ENCODE measurements at places on chromosomes 16 and 17.

GRCh38 chr16:2040787-2041522, 6.7 kb downstream of the NTHL1 start:
- no peak for DNase-seq

- no peak for DNase-seq
These were observed 8.3 kb upstream of the CISD3 start for GRCh38 chr17:38721802-38722201.

GRCh38 chr16:48583075-48584065, 26.6 kb downstream of the N4BP1 start:
- DNase-seq = no peak

DNA sequence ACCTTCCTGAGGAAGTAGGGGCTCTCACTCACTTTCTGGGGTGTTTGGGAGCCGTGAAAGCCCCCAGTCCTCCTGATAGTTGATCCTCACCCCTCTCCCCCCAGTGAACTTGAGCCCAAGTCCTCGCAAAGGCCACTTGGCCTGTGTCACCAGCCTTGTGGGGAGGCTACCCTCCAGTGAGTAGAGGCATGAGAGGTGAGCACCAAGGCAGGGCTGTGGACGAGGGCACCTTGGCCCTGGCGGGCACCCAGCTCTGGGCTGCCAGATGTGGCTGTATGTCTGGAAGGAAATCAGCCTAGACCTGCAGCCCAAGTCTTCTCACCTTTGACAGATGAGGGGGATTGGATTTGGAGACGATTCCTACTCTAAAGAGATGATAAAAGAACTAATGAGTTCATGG, 3.1 kb downstream of the TTYH2 start:
- no peak for DNase-seq

DNA sequence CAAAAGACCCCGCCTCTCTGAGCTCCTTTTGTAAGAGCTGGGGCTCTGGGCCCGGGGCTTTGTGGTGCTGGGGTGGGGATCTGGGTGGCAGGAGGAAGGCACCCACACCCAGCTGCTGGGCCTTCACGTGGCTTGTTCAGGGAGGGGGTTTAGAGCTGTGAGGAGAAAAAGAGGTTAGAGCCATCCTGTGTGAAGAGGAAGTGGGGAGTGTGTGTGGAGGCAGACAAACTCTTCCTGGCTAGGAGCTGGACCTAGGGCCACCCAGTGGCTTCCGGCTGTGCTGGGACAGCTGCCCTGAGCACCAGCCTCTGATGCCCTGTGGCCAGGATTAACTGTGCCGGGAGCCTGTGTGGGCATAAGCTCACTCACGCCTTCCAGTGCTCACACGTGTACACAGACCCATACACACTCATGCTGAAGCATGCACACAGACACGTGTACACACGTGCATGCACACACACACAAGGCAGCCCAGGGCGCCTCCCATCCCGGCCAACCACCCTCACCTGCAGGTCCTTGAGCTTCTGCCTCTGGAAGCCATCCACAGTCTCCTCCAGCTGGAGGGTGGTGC, 7.4 kb downstream of the CIBAR2 start:
- DNase-seq = no peak

DNA sequence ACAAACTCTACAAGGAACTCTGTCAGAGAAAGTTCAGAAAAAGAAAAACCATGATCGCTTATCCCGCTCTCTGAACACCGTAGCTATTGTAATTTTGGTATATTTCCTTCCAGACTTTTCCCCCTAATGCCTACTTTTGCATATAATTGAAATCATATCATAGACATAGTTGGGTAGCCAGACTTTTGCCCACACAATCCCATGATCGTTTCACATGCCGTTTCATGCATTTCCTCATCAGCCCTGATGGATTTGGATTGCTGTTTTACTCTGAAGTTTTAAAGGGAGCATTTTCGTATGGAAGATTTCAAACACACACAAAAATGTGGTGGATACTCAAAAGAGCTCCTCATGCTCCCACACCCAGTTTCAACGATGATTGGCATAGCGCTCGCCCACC, 31.3 kb downstream of the COX4I1 start:
- DNase-seq = no peak

GRCh38 chr17:55322453-55322985, 57.8 kb downstream of the HLF start:
- no peak for DNase-seq

- DNase-seq = no peak
These were observed 769 bp downstream of the TMEM88 start for GRCh38 chr17:7855660-7856010.

- no peak for DNase-seq
These were observed 34.3 kb upstream of the RBFOX3 start for GRCh38 chr17:79645022-79645776.

- no peak for DNase-seq
These were observed at the start of gene PYY for GRCh38 chr17:43953746-43954145. Gene PYY (minus strand): TSS chr17:43953940. CDS start chr17:43953483, 457 bp downstream.

GRCh38 chr17:13288248-13288647, 270.4 kb upstream of the ELAC2 start:
- DNase-seq = no peak

- no peak for DNase-seq
These were observed 39.8 kb upstream of the RASD1 start for GRCh38 chr17:17535957-17536356.

DNA sequence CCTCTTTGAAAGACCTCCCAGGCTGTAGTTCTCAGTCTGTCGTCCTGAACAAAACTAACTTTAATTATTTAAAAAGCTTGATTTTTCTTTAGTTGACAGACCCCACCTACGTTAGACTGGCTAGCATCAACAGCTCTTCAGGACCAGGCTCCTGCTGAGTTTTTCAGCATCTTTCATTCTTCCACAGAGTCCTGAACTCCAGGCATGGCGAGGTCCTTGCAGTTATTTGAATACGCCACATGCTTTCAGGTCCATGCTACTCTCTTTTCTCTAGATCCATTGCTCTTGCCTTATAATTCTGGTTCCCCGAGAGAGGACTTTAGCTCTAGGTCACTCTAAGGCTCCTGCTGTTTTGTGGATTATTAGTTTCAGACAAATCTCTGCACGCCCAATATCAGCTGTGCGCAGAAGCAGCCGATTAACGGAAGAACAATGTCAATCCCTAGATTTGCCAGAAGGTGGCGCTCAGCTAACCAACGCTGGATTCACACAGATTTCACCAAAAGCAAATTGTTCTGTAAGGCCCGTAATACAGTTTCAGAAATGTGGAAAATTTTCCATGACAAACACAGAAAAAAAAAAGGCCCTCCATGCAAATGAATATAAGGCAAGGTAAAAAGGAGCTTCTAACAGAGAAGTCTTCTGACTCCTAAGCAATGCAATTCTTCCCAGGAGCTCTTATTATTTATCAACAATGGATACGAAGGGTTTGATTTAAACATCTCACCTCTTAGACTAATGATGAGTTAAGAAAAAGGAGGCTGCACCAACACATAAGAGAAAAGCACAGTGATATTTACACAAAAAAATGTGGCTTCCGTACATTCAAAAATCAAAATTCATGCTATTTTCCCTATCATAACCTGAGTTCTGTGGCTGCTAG, 33.5 kb upstream of the BCO1 start:
- no peak for DNase-seq

- DNase-seq = no peak
These were observed 6.5 kb downstream of the MARF1 start for GRCh38 chr16:15636392-15636873.

DNA sequence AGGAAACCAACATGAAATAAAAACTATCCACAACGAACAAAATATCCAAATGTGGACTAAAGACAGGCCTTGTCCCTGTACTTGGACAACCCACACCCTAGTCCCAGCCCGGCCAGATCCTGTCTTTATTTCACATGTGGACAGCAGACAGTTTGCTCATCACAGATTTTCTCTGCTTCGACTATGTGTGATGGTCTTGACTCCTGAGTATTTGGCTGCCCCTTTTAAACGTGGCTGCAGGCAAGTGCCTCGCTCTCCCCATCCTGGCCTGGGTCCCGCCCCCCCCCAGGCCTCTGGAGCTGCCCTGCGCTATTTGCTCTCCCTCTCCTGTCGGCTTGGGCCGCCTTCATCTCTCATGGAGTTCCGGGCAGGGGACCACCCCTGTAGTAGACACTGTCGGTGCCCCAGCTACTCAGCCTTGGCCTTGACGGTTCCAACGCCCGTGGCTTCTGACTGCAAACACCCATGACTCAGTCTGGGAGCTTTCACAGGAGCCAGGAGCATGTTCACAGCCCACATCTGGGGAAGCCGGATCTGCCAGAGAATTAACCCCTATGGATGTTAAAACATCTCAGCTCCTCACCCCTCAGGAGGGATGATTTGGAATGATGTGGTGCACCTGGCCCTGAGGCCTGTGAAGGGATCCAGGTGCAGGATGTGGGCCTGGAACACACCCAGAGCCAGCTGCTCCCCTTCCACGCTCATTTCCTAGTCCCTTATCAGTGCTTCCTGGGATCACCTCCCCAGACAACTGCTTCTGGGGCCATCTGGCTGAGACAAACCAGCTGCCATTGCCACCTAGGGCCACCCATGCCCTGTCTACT, 229.7 kb upstream of the RPL38 start:
- no peak for DNase-seq

DNA sequence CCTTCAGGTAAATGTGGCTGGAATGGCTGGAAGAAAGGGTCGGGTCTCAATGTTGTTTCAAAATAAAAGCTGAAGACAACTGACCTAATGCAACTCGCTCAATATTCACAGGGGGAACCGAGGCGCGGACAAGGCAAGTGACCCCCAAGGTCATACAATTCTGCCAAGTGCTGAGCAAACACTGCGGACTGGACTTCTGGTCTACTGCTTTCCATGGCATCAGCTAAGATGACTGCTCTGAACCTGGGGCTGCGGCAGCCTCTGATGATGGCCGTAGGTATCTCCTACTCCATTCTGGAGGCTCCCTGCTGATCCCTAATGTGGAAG, 21.9 kb downstream of the CA4 start:
- no peak for DNase-seq

DNA sequence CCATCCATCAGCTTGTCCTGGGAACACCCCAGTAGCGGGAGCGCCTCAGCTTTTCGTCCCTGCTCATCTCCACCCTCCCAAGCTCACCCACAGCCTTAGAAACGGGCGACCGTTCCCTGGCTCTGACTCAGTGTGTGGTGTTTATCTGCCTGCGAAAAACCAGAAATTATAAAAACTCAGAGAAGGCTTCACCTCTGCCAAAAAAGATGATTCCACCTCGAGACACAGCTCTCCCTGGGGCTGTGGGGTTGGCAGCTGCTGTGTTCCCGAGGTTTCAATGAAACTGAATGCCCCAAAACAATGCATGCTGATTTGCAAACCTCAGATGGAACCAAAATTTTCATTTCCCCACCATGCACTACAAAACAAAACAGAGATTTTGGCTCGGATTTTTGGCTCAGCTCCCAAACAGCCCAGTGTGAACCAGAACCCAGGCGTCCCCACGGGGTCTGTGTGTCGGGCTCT, 62.4 kb upstream of the MED9 start:
- DNase-seq = no peak

- peak; percentile 5 for DNase-seq
These were observed 178.3 kb downstream of the MRTFB start for GRCh38 chr16:14249291-14250032.

DNA sequence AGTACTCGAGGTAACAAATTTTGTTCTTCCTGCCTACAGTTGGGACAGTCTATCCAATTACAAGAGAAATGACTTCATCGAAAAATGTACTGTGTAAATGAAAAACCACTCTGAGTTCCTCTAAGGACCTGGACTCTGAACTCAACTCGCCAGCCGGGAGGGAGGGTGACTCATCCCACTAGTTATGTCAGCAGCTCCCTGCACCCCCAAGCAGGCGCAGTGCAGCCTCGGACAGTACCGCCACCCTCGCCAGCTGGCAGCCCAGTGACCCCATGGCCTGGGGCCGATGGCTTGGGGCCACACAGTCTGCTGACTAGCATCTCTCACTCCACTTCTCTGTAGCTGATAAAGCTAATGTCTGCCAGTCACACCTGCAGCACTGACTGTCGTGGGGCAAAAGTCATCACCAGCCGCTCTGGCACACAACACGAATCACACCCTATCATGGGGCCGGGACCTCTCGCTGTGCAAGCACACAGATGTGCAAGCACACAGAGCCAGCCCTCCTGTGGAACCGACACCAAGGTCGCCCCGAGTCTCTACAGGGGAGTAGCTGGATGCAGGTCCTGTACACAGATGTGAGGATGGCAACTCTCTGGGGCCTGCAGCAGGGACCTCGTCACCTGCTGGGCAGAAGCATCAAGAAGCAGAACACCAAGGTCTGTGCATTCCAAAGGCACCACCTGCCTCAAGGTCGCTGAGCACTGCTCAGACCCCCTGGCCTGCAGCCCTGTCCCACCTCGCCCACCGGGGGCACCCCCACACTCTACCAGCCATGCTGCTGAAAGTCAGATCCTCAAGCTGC, 5.7 kb downstream of the CSNK1D start:
- no peak for DNase-seq

DNA sequence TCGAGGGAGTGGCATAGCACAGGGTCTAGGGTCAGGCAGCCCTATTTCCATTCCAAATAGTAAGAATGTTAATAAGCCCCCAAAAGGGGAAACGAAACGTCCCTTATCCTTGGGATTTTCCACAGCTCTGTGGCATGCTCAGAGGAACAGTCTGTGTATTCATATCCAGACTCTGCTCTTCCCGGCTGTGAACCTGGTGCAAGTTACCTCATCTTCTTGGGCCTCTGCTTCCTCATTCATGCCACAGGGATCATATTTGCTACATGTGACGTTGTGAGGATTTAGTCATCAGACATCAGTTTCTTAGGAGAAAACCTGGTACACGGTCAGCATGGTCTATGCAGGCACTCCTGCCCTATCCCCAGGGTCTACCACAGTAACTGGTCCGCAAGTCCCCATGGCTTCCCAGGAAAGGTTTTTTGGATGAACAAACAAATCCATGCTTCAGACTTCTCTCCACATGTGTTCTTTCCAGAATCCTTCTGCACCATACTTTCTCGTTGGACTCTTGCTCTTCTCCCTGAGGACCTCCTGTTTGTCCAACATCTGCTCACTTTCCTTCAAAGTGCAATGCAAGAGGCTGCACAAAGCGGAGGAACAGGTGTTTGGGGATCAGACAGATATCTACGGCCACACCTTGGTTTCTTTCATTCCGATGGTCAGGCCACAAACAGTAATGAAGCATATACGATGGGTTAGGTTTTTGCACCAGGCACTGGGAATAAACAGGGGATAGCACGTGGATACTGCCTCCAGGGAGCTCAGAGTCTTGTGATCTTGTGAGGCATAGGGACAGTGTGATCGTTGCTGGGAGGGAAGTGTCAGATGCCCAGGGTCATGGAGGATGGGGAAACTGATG, 17.7 kb downstream of the GLP2R start:
- no peak for DNase-seq

DNA sequence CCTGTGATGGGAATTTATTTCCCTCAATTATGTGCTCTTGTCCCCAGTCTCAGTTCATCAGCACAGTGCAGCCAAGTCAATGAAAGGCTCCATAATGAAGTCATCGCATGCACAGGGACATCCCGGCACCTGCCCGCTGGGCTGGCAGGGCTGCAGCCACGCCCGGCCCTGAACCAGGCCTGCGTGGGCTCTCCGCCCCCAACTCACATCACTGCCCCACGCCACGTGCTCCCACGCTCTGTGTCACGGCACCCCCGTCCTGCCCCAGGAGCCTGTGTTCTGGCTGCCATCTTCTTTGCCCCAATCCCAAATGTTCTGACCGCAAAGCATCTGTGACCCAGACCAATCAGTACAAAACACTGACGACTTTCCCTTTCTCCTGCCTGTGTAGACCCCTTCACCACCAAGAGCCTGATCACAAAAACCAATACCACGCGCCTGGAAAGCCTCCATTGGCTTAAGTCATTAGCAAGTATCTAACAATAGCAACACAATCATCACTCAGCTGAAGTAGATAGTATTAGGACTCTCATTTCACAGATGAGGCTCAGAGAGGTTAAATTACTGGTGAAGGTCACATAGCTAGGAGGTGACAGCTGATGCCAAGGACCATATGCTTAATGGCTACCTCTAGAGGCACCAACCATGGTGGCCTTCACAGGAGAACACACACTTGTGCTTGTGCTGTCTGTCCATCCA, 202.5 kb downstream of the ZFHX3 start:
- DNase-seq = no peak
